ENCODE measurements at places on chromosomes 3 and 15.

DNA sequence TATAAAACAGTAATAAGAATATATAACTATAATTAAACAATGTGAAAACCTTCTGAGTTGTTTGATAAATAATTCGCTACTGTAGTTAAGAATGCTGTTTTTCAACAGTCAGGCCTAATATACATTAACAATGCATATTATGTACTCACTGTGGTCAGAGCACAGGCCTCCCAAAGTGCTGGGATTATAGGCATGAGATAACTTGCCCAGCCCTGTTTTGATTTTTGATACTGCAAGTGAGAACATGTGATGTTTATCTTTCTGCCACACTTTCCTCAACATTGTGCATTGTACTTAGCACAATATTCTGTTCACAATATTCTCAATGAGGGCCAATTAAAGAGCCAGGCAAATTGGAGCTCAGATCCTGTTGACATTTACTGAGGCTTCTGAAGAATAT is 274.5 kb upstream of the RARB start:
- no peak for DNase-seq

DNA sequence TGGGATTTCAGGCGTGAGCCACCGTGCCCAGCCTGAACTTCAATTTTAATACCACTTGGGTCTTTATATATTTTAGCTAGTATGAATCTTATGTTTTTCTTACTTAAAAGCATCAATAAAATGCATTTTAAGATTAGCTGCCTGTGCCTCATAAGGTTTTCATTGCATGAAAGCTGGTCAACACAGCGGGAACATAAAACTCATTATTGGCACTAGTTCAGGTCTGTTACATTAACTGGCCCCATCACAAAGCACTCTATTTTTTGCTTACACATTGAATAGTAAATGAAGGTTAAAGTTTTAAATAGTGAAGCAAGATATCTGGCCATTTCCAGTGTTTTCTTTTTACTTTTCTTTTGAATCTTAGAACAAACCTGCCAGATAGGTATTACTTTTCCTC is 145.6 kb upstream of the LYSMD4 start:
- DNase-seq = no peak

- no peak for DNase-seq
Observed at GRCh38 chr3:12235691-12236090, 53.2 kb upstream of the PPARG start.

DNA sequence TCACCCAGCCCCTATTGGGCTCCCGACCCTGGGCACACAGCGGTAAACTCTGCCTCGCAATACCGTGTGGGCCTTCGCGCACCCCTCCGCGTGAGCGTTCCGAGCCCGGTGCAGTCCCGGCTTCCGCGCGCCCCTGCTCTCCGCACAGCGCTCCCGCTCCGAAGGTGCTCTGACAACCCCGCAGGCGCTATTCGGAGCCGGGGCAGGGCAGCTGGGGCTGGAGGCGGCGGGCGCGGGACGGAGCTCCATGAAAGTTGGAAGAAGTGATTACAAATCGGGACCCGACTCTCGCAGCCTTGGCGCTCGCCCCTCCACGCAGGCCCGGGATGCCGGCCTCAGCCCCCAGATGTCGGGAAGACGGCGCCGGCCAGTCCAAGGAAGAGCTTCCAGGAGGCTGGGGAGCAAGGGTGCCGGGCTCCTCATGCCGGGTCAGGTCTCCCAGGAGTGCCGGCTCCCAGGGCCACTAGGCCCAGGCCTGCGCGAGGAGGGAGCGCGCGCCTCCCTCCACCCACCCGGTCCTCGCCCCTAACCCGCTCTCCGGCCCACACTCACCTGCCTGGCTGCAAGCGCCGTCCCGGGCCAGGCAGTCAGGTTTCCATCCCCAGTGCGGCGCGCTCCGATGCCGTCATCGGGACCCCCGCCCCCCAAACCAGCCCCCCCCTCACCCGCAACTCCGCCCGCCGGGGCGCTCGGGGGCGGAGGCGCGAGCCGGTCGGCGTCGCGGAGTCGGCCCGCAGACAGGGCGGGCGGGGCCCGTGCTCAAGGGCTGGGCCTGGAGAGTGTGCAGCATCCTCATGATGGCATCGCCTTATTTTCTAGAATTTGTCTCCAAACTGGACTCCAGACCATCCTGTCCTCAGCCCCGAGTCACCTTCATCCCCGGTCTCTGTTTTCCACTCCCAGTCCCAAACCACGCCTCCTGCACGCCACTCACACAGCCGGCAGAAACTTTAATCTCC is at the start of gene KIF7:
TSS of gene KIF7 (minus strand) at position 621 of the 959 bp plus-strand sequence. CDS start 2,537 bp downstream, outside the sequence.
- DNase-seq = no peak

DNA sequence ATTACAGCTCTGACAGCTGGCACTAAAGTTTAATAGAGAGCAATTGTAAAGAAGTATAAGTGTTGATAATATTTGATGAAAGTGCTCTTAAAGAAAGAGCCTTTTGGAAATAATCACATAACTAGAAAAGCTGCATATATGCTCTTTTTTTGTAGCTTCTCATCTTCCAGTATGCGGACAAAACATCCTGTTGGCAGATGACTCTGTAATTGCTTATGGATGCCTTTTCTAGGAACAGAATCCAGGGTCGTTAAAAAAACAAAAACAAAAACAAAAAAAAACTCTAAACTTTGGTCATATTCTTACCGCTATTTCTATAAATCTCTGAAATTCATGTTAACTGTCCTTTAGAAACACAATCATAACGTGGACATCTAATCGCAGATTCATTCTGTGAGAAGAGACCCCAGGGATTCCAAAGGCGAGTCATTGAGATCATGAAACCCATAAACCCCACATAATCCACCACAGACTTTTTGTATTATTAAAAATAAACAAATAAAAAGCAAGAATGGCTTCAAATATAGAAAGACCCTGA is 109.8 kb downstream of the EPHA3 start:
- DNase-seq = no peak

Measured in spinal cord (tissue), 10 donors.